ENCODE measurements at places on chromosomes 3 and 15.

- DNase-seq = no peak
These were observed 256.6 kb downstream of the CNTN3 start for GRCh38 chr3:74357881-74358280.

DNA sequence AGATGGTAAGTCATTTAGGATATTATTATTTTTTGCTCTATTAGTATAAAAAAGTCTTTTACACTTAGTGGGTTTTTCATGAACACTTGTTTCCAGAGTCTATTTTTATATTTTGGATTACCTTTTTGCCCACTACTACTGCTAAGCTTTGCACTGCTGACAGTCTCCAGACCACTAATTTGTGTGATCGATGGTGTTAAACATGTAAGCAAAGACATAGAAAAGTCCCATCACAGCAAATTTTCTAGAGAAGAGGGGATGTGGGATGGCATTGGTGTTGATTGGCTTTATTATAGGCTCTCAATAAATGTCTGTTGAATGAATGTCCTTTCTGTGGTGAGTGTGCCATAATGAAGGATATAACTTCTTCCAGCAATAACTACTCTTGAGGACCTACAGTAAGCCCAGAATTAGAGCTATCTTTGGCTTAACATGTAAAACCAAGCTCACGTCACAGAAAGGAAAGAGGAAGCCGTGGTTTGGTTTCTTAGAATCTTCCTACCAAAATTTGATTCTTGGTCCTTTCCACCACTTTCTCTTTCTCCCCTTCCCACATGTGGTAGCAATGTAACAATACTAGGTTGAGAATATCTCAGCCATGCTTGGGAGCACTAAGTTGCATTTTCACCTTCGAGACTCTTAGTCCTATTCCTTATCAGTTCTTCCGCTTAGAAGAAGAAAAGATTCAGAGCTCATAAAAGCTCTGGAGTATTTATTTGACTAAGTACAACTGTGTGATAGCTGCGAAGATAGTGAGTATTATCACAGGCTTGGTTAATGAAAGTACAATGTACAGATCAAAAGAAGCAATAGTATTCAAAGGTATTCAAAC, 90.6 kb upstream of the UMPS start:
- peak; percentile 69 for DNase-seq

DNA sequence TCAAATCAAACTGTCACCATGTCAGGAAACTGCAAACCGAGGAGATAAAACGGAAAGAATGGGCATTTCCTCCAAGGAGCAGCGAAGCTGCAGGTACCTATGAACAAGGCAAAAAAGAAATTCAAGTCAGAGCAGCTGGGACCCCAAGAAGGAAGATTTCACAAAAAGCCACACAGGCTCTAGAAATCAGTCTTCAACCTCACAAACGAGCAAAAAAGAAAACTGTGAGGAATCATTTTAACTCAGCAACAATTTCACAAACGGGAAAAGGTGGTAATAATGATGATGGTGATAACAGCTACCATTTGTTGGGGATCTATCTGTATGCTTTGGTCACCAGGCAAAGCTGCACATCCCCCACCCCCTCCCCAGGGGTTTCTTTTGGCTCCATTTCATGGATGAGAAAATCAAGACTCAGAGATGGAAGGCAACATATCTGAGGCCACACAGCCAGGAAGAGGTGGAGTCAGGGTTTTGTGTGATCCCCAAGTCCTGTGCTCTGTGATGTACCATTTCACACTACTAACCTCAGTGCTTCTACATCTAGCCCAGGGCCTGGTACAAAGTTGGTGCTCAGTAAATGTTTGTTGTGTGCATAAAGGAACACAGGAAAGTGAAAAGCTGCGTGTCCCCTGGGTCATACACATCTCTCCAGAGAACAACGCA, 109.9 kb downstream of the IQSEC1 start:
- no peak for DNase-seq

GRCh38 chr15:66066005-66066404, 187.5 kb downstream of the MEGF11 start:
- no peak for DNase-seq

GRCh38 chr3:72924055-72924454, 36.2 kb downstream of the GXYLT2 start:
- DNase-seq = no peak

DNA sequence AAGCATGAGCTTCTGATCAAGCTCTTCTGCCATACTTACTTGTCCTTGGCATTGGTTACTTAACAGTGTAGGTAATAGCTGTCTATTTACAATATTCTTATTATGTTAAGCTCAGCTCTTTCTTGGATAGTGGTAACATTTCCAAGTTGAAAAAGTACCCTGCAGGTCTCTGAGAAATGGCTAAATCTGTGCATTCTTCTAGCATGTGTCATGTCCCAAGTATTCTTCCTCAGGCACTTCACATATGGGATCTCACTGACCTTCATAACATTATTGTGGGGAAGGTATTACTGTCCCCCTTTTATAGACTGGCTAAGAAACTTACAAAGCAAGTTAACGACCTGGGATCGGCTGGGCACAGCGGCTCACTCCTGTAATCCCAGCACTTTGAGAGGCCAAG, 236.1 kb downstream of the RORA start:
- no peak for DNase-seq

DNA sequence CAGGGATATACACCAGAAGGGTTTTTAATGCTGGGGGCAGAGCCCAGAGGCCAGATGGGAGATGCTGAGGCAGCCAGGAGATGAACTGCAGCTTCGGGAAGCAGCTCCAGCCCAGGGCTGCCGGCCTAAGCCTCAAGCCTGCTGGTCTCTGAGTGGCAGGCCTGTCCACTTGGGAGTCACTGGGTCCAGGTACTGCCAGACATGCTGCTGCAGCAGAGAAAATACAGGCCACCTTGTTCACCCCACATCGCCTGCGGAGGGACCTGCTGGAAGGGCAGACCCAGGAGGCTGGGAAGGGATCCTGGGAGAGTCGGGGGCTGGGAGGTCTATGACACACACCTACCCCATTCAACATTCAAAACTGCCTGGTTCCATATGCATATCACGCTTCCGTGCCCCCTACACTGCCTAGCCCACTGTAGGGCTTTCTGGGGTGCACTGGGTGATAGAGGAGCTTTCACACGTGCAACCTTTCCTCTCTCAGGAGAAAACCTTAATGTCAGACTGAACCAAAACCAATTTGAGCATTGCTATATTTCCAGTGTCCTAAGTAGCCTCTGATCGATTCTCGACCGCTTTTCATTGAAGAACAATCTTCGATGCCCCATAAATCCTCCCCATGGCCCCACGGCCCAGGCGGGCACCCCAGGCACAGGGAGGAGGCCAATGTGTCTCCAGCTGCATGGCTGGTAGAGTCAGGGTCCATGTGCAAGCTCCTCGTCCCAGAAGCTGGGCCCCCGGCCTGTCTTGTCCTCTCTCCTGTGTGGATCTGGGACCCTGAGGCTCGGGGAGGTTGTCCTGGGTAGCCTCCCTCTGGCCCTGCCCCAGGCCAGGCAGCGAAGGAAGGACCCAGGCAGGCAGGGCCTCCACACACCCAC, 147.4 kb downstream of the ATP10A start:
- no peak for DNase-seq

DNA sequence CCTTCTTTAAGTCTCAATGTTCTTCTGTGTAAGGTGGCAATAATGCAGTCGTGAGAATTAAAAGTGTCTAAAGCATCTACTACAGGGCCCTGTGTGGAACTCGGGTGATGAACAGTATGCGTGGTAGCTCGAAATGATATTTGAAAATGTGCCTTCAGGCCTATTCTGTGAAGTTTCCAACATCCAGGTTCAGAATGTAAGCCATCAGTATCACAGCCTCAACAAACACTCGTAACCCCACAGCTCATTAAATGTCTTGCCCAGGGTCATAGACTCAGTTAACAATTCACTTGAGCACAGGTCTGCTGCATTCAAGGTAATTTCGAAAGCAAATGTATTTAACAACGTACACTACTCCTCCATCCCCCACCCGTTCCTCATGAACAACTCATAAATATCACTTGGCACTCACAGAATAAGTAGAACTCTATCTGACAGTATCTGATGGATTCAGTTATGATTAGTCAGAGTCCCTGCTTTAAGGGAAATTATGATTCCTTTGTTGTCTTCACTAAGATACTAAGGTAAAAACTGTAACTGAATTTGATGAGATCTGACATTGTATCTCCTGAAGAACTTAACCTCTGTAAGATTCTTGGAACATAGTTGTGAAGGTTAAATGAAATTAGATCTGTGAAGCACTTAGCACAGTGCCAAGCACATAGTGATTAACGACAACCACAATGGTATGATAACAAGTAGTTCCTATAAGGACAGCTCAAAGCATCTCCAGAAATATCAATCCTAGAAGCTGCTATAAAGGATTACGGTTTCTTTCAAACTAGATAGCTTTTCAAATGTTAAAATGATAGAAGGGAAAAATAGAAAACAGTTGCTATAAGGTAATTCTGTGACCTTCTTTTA, 642.3 kb downstream of the TBL1XR1 start:
- no peak for DNase-seq

DNA sequence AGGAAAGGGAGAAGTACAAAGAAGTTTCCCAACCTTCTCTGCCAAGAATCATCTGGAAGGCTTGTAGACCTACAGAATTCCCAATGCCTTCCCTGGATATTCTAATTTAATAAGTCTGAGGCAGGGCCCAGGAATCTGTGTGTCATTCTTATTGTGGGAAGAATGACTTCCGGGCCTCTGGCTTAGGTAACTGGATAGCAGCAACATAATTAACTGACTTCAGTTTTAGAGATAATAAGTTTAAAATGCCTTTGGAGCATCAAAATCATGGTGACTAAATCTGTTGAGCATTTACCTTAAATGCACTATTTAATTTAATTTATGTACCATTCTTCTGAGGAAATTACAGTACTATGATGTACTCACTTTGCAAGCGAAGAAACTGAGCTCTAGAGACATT, 44.3 kb upstream of the TM4SF1 start:
- DNase-seq = no peak

DNA sequence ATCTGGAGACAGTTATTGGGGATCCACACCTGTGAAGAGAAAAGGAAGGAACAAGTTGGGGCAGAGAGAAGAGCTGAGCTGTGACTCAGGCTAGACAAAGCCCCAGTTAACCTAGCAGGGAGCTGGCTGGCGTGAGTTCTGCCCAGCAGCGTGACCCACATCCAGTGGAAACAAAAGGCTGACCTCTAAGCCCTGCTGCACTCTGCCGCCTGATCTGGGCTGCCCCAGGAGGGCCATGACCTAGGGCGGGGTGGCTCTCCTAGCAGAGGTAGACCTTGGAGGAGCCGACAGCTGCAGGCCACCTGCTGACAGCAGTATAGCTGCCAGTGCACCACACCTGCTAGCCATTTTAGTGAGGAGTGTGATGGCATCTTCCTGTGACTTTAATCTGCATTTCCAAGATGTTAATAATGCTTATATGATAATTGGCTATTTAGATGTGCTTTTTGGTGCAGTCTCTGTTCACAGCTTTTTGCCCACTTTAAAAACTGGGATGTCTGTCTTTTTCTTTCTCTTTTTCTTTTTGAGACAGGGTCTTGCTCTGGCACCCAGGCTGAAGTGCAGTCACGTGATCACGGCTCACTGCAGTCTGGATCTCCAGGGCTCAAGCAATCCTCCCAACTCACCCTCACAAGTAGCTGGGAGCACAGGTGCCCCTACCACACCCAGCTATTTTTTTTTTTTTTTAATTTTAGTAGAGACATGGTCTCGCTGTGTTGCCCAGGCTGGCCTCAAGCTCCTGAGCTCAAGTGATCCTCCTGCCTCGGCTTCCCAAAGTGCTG, 78.1 kb downstream of the LSM3 start:
- DNase-seq = no peak

DNA sequence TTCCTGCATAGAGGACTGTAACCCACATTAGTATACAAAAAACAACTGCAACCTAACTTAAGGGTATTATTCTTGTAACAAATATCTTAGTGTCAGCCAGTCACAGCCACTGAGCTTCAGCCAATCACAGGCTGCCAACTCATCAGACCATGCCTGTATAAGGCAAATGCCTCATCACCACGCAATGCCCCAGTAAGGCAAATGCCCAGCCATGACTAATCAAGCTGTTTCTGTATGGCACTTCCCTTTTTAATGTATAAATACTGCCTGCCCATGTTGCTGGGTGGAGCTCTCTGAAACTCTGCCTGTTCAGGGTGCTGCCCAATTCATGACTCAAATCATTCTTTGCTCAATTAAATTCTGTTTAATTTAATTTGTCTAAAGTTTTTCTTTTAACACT, 18.4 kb upstream of the GABRA5 start:
- DNase-seq = no peak

DNA sequence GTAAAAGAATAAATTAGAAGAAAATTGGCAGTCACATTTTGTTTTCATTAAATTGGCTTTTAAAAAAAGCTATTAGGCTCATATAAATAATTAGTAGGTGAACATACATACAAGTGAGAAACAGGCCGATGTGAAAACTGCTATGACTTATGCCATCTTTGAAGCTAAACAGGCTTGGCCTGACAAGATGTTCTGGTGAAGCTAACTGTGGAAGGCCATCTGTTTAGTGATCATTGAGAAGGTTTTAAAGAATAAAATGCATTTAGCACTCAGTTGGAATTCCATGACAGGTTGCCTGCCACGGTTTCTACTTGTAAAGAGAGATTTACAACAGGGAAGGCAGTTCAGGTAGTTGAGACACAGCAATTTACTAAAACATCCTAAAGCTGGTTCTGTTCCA, 264.0 kb upstream of the AGTR1 start:
- DNase-seq = no peak

DNA sequence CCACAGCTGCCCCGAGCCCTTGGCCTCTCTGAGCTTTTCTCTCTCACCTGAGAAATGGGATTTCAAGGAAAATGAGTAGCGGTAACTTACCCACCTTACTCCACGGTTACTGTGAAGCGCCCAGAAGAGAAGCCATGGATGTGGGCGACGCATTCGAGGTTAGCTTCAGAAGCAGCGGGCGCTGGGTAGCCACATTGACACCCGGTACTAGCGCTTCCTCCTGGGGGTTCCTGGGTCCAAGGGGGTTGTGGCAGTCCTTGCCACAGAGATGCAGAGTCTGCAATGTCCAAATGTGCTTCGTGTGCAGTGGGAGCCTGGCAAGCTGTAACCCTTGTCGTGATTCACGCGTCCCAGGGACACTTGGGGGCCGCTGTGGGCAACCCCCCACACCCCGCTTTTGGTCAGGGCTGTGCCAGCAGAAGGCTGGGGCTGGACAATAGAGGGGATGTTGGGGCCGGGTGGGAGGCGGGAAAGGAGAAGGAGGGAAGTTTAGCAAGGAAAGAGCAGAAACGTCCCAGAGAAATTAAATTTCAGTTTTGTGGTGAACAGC, 41.4 kb upstream of the FURIN start:
- no peak for DNase-seq

GRCh38 chr3:63150880-63151279, 127.2 kb upstream of the SYNPR start:
- DNase-seq = no peak

GRCh38 chr3:181561139-181562031, 150.3 kb upstream of the SOX2 start:
- DNase-seq = no peak

- no peak for DNase-seq
These were observed 168.1 kb upstream of the STAC start for GRCh38 chr3:36212251-36212650.

DNA sequence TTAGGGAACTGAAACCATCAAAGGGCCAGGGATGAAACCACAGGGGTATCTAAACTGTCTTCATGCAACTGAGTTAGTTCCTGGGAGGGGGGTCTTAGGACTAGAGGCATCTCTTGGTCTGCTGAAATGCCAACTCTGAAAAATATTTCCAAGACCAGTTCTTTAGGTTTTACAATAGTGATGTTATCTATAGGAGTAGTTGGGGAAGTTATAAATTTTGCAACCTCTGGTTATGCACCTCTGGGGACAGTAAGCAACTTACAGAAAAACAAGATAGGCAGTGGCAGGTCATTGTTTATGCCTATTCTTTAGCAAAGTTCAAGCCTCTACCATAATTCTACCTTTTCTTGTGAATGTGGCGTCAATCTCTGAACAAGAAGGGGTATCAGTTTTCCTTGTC, 60.5 kb upstream of the MINAR1 start:
- no peak for DNase-seq
